Stimulated activated CD8-positive, alpha-beta memory T cell treated with anti-CD3 and anti-CD28 coated beads, Interleukin-4, amount 100 ng/mL, for 1 hour (primary cell): ENCODE measurements at places on chromosomes 4 and X.

GRCh38 chr4:106109929-106110328 is 206.1 kb downstream of the TBCK start:
- DNase-seq = no peak

DNA sequence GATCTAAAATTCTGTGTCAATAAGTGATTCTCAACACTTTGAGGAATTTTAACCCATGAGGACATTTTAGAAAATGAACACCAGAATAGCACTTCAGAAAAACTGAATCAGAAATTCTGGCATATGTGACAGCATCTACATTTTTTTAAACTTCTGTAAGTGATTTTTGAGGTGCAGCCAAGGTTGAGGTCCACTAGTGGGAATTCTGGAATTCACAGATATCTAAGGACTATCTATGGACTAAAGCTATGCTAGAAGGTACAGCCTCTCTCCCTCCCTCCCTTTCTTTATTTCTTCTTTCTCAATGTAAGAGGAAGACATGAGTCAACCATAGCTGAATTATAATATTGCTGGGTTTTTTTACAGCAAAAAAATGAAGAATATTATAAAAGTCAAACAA is 508.2 kb upstream of the ATOH1 start:
- no peak for DNase-seq

- no peak for DNase-seq
These were observed 29.1 kb downstream of the TBL1X start for GRCh38 chrX:9493936-9494335.

- no peak for DNase-seq
These were observed 110.7 kb downstream of the TMEM47 start for GRCh38 chrX:34546366-34546765.

DNA sequence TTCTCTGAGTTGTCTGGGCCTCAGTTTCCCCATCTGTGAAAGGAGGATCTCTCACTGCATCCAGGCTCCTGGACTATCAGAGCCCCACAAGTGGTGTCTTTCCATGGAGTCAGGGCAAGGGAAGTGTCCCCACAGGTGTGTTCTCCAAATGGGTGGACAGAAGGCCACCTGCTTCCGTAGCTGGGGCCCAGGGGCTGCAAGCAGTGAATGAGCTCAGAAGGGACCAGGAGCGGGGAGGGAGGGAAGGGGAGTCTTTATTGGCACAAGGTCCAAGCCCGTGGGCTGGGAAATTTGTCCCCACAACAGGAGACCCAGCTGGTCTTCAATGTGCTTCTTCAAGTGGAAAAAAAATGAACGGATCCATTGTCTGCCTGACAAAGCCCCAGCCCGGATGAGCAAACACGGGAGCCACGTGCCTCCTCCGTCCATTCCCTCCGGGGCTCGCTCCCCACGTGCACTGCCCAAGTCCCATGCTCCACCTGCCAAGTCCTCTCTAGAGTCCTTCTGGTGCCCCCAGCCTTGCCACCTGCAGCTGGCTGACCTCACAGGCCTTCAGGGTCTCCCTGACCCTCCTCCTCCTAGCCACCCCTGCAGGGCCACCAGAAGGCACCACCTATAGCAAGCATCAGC is 72.0 kb downstream of the JAKMIP1 start:
- DNase-seq = no peak

GRCh38 chr4:98522636-98523395 is 135.6 kb downstream of the TSPAN5 start:
- no peak for DNase-seq

DNA sequence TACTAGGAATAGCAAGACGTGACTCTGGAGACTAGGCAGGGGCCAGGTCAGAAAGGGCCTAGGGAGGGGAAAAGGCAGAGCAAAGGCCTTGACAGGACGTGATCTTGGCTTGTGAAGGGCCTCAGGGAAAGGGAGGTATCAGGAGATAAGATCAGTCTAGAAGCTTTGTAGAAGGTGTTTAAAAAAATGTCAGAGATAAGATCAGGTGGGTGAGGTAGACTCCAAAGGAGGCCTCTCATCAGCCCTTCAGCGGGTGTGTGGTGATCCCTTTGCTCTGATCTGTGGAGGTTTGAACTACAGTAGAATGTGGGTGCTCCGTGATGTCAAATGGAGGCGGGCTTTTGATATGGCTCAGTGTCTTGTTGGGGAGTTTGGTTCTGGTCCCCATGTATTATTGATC is 78.8 kb upstream of the PRPS1 start:
- no peak for DNase-seq
